Stimulated activated CD4-positive, alpha-beta T cell treated with anti-CD3 and anti-CD28 coated beads, TNF-alpha, amount 100 ng/mL, for 24 hours (primary cell): ENCODE measurements at places on chromosomes 3 and 15.

- DNase-seq, result no peak
Measured at GRCh38 chr3:106059953-106060517, 191.2 kb upstream of the CBLB start.

DNA sequence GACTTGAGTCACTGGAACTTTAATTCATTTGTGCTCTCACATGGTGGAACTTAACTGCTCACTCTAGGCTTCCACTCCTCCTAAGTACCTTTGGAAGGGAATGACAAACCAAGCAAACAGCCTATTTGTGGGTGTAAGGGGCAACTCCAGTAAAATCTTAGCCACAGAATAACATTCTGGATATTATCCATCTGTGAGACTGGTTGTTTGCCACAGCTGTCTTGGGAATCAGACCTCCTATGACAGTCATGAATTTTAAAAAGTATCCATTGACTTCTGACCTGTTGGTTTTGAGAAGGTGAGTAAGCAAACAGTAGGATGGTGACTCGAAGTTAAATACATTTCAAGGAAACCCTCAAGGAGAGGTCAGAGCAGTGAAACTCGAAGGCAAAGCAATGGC lies 147.3 kb upstream of the CDIN1 start:
- DNase-seq, result no peak

GRCh38 chr3:139657936-139658335 lies 19.8 kb downstream of the NMNAT3 start:
- no peak for DNase-seq

DNA sequence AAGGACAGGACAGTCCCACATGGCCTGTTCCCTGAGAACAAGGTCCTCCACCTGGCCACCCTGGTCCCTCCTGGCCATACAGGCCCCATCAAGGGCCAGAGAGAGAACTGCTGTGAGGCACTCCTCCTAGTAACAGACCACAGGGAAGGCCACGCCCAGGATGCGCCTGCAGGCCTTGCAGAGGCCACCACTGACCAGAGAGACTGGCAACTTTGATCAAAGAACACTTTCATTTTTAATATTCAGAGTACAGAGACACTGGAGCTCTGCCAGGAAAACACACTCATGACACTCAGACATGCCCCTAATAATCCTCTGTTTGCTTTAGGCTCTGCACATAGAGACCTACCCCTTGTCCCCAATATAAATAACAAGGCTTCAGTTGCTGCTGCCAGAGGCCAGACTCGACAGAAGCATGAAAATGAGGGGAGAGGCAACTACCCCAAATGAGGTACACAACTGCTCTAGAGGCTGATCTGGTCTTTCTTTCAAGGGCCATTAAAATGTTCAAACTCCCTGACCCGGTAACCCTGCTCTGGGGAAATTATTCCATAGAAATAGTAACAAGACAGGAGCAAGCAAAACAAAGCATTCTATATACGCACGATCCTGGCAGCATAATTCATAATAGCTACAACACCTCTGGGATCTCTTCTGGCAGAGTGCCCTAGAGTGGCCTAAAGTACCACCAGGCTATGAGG lies 44.8 kb downstream of the CCDC12 start:
- no peak for DNase-seq

DNA sequence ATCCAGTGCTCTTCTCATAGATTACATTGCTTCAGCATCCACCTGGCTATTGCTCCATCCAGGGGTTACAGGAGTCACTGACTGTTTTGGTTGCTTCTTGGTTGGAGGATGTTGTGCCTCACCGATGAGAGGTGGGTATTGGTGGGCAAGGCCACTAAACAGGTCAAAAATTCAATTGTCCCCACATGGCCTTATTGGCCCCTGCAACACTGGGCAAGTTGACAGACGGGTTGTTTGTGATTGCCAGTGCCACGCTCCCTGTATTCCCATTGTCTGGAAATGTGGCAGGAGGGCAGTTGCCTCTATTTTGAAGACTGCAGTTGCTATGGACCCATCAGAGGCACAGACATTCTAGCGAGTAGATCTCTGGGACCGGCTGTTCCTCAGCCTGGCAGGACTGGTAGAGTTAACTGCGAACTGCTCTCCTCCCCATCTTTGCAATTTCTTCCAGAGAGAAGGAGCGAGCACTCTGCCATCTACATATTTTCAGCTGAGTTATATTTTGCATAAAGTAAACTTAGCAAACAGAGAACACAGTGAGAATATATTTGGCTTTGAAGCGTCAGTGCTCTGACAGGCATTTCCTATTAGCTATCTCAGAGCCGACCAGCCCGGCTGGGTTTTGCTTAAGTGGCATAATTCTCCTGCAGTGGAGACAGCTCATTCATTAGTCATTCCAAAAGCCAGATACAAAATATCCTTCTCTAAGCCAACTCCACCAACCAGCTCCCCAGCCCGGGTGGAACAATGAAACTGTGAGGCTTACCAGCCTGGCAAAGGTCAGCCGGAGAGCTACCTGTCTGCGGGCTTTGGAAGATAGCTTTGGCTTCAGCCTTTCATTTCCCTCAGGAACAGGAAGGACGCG lies 26.0 kb upstream of the MAGEF1 start:
- no peak for DNase-seq

DNA sequence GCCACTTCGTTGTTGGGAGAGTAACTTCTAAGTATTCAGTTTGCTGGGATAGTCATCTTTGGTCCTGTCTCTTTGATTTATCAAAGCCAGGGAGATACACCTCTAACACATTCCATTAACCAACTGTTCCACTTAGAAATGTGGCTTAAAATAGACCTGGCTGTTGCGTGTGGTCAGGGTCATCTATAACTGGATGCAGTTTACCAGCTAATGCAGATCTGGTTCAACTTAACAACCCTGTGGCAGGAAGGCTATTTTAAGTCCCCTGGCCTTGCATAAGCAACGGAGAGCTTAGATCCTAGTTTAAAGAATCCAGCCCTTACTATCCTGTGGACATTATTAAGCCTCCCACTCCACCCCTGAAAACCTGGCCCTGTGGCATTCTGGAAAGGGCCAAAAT lies 28.1 kb upstream of the CAPN3 start:
- DNase-seq, result no peak

GRCh38 chr3:154040283-154040682 lies 80.9 kb upstream of the ARHGEF26 start:
- DNase-seq, result no peak

GRCh38 chr3:171336406-171336805 lies 123.8 kb downstream of the TNIK start:
- DNase-seq, result no peak

DNA sequence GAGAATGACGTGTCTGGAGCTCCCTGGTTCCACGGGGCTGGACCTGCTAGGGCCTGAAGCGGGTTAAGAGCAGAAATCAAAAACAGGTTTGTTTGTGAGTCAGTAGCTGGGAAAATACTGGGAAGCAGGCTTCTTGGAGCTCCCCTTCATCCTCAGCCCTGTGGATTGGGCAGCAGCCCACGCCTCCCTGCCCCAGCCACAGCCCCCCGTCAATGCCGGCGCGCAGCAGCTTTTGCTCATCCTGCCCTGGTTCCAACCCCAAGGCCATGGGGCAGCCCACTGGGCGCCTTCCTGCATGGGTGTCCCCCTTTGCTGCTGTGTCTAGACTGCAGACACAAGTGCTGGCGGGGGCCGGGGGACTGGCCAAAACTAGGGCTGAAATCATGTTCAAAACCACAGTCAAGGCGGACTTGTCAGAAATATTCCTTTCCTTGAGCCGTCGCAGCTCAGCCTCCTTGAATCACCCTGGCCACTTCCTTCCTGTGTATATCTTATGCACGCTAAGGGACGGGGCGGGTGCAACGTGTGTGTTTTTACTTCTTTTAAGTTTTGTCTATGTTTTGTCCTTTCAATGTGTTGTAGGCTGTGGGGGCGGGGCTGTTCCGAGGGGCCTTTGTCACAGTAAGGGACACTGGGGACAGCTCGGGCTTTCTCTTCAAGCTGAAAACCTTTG lies 108.1 kb downstream of the KLF13 start:
- DNase-seq, result peak; percentile 72

DNA sequence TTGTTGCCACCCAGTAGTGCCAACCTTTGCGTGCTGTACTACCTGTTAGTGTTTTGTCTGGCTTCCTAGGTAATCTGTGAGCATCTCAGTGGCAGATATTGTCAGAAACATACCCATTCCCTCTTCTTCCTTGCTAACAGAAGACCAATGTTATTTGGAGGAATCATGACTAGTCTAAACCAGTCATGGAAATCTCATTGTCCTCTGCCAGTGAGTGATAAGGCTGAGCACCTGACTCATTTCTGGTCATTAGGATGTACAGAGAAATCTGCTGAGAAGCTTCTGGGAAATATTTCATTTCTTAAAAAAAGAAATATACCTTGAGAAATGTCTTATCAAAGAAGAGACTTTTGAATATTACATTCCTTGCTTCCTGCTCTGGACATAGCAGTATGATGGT lies 70.1 kb upstream of the CDV3 start:
- no peak for DNase-seq

GRCh38 chr3:61574854-61575253 lies 13.5 kb downstream of the PTPRG start:
- no peak for DNase-seq

GRCh38 chr3:99319450-99319849 lies 318.9 kb upstream of the COL8A1 start:
- no peak for DNase-seq

- no peak for DNase-seq
Measured at GRCh38 chr3:37279856-37280255, 105.5 kb upstream of the LRRFIP2 start.

DNA sequence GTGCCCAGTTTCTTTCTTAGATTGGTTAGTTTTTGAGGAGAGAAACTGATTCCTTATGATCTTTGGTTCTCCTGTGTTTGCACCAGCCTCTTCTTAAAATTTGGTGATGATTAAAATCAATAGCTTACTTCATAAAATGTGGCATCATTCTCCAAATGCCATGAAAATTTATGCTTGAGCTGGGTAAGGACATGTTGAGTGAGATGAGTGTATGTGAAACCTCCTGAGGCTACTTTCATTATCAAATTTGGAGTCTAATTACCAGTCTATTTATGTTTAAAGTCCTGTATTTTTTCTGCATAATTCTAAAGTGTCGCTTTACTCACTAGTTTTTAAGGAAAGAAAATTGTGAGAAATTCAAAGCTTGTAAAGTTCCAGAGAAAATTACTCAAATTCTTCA lies 102.1 kb downstream of the DIPK2A start:
- no peak for DNase-seq

DNA sequence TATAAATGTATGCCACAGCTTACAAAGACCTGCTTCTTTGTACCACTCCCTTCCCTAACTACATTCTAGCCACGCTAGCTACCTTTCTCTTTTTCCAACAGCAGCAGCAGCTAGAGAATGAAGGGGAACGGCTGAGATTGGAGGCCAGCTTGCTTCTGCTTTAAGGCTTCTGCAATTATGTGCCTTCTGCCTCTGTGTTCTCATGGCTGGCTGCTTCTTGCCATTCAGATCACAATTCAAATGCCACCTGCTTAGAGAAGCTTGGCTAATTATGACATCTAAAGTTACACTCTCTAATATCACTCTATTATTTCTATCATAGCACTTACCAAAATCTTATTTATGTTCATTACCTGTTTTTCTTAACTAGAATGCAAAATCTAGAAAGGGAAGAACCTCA lies 95.2 kb downstream of the RYK start:
- no peak for DNase-seq

GRCh38 chr3:61780455-61781228 lies 219.3 kb downstream of the PTPRG start:
- DNase-seq, result no peak

- DNase-seq, result no peak
Measured at GRCh38 chr15:33163816-33164215, 30.7 kb downstream of the FMN1 start.

GRCh38 chr3:31876331-31876730 lies 104.7 kb downstream of the OSBPL10 start:
- DNase-seq, result no peak

DNA sequence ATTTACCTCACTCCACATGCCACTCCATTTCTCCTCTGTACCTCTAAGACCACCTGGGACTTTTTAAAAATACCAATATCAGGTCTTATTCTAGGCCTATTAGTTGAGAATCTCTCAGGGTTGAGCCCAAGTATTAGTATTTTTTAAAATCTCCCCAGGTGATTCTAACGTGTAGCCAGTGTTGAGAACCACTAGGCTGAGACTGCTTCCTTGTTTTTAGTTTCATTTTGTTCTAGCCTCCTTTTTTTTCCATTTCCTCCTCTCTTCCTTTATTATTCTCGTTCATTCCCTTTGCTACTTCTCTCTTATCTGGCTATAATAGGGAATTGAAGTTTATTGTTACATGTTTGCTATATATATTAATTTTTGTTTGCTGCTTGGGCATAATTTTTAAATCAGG lies 217.8 kb upstream of the CD96 start:
- DNase-seq, result no peak

GRCh38 chr3:23928524-23928923 lies 11.6 kb downstream of the RPL15 start:
- no peak for DNase-seq

GRCh38 chr3:67683522-67683921 lies 29.1 kb upstream of the SUCLG2 start:
- no peak for DNase-seq

GRCh38 chr3:16385151-16385550 lies 120.1 kb downstream of the OXNAD1 start:
- DNase-seq, result no peak

DNA sequence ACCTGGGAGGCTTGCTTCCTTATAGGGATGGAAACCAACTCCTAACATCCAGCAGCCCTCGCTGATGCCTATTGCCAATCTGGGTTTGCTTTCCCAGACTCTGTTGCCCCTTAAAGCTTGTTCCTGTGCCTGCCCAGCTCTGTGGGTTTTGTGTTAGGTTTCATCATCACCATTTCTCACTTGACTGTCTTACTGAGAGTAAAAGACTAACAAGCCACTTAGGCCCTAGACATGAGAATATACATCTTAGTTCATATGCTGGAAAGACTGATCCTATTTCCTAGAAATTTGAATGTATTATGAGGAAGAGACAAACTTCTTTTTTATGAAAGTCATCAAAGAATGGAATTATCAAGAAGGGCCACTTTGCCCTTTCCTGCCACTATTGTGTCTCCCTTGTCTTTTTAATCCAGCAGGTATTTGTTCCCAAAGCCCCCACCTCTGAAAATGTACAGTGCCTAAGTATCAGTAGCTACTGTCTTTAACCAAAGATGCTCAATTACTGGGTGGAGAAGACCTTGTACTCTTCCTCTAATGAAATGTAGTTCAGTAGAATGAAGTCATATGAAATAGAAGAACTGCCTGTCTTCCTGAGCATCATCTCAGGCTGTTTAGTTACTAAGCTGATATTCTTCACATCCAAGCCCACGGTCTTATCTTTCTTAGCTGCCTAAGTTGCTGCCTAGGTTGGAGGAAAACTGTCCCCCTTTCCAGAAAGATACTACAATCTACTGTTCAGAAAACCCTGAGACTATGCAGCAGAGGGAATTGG lies 59.8 kb upstream of the ZPLD1 start:
- DNase-seq, result no peak

DNA sequence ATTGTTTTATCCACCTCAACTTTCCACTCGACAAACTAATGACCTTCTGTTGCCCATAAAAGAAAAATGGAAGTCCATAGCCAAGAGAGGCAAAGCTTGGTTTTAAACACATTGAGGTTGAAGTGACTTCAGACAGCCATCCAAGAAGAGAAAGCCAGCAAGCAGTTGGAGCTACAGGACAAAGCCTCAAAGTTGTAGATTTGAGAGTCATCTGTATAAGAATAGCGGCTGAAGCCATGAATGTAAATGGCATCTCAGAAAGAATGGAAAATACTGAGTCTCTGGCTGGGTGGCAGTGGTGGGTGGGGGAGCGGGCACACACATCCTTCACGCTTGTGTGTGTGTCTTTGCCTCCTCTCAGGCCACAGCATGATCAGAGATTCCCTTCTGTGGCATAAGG lies 124.1 kb upstream of the CHRM5 start:
- DNase-seq, result no peak

- DNase-seq, result no peak
Measured at GRCh38 chr3:195226445-195226844, 44.5 kb downstream of the XXYLT1 start.

- no peak for DNase-seq
Measured at GRCh38 chr3:57048052-57048671, 12.3 kb upstream of the SPATA12 start.
